Thyroid gland (tissue), 4 donors: ENCODE measurements at places on chromosomes 16 and 17.

GRCh38 chr17:66915204-66915611 lies 49.3 kb upstream of the CACNG4 start:
- DNase-seq, result no peak

DNA sequence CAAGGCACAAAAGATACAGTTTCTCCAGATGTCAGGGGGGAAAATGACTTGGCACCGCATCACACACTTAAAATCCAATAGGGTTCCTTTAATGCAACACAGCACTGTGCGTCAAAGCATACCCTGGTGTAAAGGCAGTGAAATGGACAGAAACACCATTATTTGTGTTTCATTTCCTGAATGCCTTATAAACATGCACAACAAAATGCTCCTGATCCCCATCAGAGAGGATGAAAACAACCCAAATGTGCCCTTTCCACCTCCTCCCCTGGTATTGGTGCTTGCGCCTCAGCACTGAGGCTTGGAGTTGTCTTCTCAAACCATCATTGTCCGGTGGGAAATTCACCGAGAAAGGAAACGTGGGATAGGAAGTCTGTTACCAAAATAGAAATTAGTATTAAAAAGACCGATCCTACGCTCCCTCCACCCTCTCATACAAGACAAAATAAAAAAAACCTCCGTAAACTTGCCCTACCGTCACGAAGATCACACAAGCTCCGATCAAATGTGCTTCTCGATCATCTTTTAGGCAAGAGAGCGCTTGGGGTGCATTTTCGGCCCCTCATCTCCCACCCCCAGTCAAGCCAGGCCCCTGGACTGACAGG lies 722 bp downstream of the CDC27 start:
- DNase-seq, result no peak

GRCh38 chr17:45656527-45657181 lies 127.5 kb upstream of the CRHR1 start:
- DNase-seq, result no peak

DNA sequence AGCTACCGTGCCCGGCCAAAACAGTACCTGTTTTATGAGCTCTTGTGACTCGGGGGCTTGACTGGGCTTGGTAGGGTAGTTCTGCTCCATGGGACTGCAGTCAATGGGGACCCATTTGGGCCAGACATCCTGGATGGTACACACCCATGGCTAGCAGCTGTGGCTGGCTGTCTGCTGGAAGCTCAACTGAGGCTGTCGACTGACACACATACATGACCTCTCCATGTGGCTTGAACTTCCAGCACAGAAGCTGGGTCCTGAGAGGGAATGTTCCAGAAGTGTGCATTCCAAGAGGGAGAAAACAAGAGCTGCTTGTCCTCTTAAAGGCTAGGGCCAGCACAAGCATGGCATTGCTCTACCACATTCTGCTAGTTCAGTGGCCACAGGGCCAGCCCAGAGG lies 14.9 kb upstream of the NKD1 start:
- DNase-seq, result no peak

GRCh38 chr16:672371-672770 lies 3.1 kb upstream of the RHBDL1 start:
- DNase-seq, result no peak

DNA sequence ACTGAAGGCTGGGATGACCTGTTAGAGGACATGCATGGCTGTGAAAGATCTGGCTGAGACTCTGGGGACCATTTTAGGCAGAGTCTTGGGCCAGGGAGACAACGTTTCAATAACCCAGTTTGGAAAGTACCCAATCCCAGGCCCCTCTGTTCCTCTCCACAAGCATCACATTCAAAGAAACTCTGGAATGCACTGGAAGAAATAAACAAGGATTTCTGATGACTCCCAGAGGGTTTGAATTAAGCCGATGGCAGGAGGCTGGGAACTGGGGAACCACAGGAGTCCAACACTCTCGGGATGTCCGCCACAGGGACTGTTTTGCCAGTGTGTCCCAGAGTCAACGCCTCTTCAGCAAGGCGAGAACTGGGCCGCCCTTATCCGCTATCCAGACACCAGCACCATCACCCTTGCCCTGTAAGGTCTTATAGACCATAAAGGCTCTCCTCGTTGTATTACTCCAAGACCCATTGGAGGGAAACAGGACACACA lies 3.3 kb downstream of the PMP22 start:
- DNase-seq, result peak; percentile 31

- no peak for DNase-seq
Observed at GRCh38 chr17:82408288-82408937, 9.7 kb upstream of the HEXD start.

- DNase-seq, result no peak
Observed at GRCh38 chr16:9523994-9524393, 432.6 kb downstream of the HAPSTR1 start.

- DNase-seq, result no peak
Observed at GRCh38 chr16:65875381-65876055, 491.0 kb upstream of the CDH5 start.

- peak; percentile 42 for DNase-seq
Observed at GRCh38 chr16:9033125-9033830, 58.2 kb upstream of the HAPSTR1 start.

DNA sequence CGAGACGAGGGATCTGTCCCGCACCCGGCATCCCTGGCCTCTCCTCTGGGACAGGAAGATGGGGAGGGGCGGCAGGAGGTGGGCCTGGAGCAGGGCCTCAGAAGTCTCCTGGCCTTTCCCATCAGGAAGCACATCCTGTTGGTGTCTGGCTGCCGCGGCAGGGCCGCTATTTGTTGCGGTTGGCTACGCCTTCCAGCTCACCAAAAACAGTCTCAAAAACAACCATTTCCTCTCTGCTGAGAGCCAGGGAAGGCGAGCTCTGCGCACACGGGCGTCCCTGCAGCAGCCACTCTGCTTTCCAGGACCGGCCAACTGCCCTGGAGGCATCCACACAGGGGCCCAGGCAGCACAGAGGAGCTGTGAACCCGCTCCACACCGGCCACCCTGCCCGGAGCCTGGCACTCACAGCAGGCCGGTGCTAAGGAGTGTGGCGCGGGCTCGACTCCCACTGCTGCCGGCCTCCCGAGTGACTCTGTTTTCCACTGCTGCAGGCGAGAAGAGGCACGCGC lies at the start of gene TMEM204:
Gene TMEM204 (plus strand): TSS at position 224 of the 509 bp plus-strand sequence. CDS start 610 bp downstream, outside the sequence.
- peak; percentile 48 for DNase-seq

GRCh38 chr16:20910781-20911321 lies 10.3 kb downstream of the LYRM1 start:
- DNase-seq, result no peak

DNA sequence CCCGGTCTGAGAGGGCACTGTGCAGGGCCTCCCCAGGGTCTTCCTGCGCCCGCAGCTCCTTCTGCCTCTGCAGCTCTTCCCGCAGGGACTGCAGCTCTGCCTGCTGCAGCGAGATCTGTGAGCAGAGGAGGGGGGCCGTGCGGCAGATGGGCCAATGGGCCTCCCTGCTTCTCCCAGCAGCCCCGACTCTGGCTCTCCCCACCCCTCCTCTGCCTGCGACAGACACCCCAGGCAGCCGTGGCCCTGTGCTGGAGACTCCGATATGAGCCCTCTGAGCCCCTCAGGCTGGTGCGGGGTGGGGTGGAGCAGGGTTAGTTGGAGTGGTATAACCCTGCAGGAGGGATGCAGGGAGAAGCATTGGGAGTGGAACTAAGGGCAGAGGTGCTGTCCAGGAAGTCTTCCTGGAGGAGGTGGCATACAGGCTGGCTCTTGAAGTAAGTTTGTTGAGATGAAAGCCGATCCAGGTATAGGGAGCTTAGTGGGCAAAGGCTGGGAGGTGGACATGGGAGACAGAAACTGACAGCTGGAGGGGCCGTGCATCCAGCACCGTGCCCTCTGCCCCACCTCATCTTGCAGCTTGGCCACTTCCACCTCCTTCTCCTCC lies 5.0 kb downstream of the THOC6 start:
- no peak for DNase-seq

- no peak for DNase-seq
Observed at GRCh38 chr17:35991075-35991474, 4.5 kb upstream of the CCL14 start.

GRCh38 chr17:66952031-66952524 lies 12.4 kb upstream of the CACNG4 start:
- DNase-seq, result peak; percentile 77

GRCh38 chr17:2874189-2874686 lies 78.0 kb downstream of the RAP1GAP2 start:
- DNase-seq, result no peak

- peak; percentile 55 for DNase-seq
Observed at GRCh38 chr16:48318630-48319029, 66.6 kb downstream of the SIAH1 start.

DNA sequence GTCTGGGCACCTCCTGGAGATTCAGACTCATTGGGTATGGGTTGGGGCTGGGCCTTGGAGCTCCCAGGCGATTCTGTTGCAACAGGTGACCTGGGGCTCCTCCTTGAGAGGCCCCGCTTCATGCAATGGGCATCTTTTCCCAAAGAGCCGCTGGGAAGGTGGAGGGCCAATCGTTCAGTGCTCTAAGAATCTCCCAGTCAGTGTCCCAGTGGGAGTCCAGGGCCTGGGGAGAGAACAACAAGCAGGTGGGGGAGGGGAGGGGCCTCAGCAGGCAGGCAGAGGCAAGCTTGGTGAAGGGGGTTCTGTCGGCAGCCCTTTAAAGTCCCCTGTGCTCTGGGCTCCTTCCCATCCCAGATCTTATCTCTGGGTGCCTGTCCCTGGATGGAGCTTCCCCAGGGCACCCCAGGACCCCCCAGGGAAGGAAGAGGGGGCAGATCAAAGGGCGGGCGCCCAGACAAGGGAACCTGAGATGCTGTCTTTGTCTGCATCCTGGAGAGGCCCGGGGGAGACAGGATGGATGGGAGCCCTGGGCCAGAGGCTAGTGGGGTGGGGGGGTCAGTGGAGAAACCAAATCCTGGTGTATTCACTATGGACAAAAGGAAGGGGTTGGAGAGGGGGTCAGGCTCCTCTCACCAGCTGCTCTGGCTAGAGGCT lies 30.5 kb upstream of the NXPH3 start:
- DNase-seq, result no peak

DNA sequence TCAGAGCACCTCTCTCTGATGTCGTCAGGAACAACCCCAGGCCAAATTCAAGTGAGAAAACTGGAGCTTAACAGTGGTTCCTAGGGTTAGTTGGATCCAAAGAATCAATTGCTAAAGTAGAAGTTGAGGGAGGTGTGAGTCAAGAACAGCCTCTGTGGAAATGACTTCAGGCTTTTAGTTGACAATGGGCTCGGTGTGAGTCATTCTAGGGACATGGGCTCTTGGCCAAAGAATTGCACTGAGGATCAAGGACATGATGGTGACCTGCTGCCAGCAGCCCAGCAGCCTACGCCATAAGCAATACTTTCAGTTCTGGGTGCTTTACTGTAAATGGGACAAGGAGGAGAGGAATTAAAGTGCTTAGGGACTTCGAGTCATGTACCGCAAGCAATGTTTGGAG lies 32.1 kb upstream of the SMURF2 start:
- peak; percentile 79 for DNase-seq

GRCh38 chr16:77794586-77794985 lies 6.2 kb downstream of the VAT1L start:
- DNase-seq, result no peak

DNA sequence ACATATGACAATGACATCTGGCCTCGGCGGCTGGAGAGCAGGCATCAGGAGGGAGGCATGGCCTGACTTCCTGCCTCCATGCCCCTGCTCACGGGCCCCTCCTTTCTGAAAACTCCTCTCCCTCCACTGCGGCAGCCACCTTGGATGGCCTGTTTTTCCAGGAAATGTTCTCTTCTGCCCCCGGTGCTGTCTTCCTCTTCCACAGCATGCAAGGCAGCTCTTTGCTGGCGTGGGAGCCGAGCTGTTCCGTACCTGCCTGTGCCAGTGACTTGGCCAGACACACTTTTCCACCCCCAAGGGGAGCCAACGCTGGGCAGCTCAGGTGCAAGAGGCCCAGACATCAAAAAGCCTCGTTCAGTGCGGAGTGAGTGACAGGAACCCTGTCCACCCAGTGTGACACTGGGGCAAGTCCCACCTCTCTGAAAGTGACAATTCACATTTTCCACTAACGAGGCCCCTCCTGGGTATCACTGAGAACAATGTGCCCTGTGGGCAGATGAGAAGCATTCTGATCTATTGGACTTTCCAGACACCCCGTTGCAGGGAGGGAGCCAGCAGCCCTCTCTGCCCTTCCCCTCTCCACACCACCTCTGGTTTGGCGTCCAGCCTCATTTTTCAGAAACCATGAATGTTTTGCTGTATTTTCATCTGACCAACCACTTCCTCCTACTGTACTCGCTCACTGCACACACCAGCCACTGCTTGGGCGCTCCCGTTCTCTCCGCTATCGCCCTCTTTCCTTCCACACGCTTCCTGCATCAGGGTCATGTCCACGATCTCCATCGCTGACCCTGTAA lies 31.2 kb downstream of the NSMCE1 start:
- no peak for DNase-seq

- peak; percentile 81 for DNase-seq
Observed at GRCh38 chr17:57597531-57598453, 147.3 kb downstream of the CCDC182 start.

DNA sequence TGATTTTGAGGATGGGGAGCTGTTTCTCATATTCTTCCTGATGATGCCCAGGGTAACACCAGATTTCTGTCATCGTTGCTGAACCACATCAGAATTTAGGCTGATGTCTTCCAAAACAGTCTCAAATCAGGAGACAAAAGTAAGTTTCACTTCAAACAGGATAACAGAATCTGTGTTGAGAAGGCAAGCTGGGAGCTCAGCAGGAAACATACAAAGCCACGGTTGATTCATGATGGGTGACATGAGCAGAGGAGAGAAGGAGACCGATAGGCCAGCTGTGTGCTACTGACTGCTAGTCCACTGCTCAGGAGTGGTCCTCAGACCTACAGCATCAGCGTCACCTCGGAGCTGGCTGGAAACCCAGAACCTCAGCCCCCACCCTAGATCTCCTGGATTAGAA lies 62.9 kb upstream of the RCVRN start:
- DNase-seq, result no peak

DNA sequence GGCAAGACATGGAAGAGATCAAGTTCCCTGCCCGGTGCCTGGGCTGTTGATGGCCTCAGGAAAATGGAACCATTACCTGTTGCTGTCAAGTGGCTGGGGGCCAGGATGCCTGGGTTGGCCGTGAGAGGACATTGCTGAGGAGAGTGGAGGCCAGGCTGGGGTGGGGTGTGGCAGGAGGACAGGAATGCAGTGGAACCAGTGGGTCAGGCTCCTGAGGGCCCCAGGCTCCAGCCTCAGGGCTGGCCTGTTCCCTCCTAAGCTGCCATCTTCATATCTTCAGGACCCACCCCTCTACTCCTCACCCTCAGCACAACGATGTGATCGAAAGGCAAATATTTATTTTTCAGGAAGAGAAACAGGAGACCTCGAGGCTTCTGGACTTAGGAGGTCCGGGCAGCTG lies 8.5 kb upstream of the YPEL3 start:
- no peak for DNase-seq

- DNase-seq, result peak; percentile 88
Observed at GRCh38 chr17:19004421-19005136, at the start of gene FAM83G. Gene FAM83G, minus strand, starts transcription at chr17:19004764. Its CDS starts 723 bp downstream, at chr17:19004041.

GRCh38 chr17:44037471-44037870 lies 22.7 kb upstream of the TMEM101 start:
- no peak for DNase-seq

GRCh38 chr17:16872351-16873173 lies 99.4 kb downstream of the TNFRSF13B start:
- DNase-seq, result no peak
